NCI-H2227 treated with DMSO at 0.1 percent for 48 hours (cell line): ENCODE measurements at places on chromosomes 6 and 20.
A peak's percentile ranks its signal among the peaks of the same experiment; 100 is the strongest.

- peak; percentile 95 for DNase-seq
These were observed 4.2 kb downstream of the RIMS4 start for GRCh38 chr20:44805979-44806620.

DNA sequence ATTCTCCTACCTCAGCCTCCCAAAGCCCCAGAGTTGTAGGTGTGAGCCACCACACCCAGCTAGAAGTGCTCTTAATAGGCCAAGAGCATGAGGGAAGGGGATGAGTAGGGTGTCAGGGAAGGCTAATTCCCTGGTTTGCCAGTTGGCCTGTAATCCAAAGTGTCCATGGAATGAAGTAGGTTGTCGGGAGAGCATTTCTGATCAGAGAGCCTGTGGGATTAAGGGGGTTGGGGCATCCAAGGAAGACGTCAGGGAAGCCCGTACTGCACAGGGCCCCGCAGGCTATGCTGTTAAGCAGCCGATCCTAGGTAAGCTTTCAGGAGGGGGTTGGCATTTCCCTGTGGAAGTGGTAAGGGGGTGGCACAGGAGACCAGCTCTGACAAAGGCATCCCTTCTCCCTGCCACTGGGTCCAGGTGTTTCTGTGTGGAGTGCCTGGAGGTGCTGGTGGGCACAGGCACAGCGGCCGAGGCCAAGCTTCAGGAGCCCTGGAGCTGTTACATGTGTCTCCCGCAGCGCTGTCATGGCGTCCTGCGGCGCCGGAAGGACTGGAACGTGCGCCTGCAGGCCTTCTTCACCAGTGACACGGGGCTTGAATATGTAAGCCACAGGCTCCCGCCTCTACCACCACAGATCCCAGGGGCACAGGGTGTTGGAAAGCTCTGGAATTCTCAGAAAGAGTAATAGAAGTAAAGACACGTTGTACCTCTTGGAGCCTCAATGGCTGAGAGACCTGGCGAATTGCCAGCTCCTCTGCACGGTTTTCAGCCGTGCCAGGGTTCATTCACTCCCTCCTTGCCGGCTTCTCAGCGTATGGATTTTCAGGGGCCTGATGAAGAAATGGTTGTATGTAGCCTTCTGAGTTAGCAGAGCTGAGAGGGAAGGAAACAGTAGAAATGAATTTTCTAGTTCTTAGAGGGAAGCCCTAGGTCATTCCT is 21.4 kb upstream of the MAPRE1 start:
- DNase-seq: no peak

DNA sequence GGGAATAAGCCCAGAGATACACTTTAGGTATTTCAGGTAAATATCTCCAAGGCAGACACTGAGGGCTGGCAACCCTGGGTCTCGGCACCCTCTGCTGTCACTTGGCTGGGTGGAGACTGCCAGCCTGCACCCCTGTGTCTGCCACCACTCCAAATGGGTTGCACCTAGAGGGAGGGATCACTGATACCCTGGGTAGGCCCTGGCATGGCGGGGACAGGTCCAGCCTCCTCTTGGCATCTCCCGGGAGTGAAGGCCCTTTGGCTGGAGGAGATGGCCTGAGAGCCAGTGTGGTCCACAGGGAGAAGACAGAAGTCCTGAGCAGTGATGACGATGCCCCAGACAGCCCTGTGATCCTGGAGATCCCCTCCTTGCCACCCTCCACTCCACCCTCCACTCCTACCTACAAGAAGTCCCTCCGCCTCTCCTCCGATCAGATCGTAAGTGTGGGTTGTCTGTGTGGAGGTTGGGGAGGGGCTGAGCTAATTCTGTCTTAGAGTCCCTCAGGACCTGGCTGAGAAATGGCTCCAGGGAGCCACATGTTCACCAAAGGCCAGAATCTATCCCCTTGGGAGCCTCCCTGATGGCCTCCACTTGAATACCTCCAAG is 10.9 kb downstream of the EMILIN3 start:
- DNase-seq: no peak

- DNase-seq: no peak
These were observed 40.8 kb upstream of the FOXP4 start for GRCh38 chr6:41505122-41506049.

DNA sequence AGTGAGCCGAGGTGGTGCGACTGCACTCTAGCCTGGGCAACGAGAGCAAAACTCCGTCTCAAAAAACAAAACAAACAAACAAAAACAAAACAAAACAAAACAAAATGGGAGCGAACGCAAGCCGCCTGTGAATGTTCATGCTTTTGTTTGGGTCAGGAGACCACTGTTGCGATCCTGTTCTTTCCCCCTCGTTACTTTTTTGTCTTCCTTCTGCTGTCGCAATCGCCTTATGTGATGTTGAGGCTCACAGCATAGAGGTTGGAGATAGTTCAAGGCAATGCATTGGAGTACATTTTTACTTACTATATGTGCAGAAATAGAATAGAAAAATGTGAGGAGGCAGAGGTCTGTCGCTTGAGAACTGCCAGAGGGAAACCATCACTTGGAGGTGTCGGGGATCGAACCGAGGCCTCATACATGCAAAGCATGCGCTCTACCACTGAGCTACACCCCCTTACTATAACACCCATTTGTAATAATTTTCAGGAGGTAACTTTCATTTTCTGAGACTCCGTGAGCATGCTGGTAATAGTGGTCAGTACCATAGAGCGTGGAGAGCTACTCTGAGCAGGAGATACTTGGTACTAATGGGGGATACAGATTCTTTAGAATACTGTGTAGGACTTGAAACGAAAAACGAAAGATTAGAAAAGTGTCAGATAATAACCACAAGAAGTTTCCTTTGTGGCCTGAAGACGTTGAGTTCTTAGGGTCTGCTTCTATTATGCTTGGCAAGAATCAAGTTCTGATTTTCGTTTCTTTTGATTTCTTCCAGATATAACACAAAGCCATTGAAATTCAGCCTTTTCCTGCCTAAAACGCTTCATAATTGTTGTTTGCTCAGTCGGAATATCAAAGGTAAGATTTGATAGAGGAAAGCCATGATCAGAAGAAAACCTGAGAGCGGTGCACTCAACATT is 121.1 kb downstream of the TRIM27 start:
- DNase-seq: peak; percentile 42

- DNase-seq: no peak
These were observed 45.9 kb upstream of the TULP1 start for GRCh38 chr6:35558571-35558970.

GRCh38 chr6:39892490-39893129 is 41.7 kb downstream of the MOCS1 start:
- DNase-seq: no peak

DNA sequence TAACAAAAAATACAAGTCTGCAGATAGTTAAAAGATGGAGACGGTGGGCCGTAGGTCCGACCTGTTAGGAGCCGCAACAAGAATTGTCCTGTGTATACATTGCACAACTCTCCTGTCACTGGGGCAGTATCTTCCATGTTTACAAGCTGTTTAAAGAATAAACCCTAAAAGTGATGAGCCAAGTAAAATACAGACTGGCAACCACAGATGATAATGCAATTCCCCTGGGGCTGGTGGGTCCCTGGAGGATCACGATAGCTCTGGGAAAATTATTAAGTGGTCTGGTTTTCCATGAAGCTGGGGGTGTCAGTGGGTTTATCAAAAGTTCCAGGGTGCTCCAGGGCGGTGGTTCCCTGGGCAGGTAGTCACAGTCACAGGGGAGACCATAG is 8.1 kb upstream of the FAM50B start:
- DNase-seq: no peak

GRCh38 chr6:14489445-14489844 is 371.9 kb downstream of the CD83 start:
- DNase-seq: no peak

- no peak for DNase-seq
These were observed 3.9 kb downstream of the ACSS2 start for GRCh38 chr20:34880215-34880850.

GRCh38 chr20:63709149-63709527 is 1.3 kb downstream of the ZGPAT start:
- DNase-seq: no peak

DNA sequence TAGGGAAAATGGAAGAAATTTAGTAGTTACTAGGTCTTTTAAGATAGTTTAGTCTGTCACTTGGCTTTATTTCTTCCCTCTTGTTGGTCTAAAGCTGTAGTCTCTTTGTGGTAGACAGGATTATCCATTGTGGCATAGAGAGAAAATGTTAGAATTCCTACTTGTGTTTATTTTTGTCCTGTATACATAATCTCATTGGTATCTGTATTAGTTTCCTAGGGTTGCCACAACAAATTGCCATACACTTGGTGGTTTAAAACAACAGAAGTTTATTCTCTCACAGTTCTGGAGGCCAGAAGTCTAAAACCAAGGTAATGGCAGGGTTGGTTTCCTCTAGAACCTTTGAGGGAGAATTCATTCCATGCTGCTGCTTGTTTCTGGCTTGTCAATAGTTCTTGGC is 119.4 kb downstream of the ZFAND3 start:
- no peak for DNase-seq

DNA sequence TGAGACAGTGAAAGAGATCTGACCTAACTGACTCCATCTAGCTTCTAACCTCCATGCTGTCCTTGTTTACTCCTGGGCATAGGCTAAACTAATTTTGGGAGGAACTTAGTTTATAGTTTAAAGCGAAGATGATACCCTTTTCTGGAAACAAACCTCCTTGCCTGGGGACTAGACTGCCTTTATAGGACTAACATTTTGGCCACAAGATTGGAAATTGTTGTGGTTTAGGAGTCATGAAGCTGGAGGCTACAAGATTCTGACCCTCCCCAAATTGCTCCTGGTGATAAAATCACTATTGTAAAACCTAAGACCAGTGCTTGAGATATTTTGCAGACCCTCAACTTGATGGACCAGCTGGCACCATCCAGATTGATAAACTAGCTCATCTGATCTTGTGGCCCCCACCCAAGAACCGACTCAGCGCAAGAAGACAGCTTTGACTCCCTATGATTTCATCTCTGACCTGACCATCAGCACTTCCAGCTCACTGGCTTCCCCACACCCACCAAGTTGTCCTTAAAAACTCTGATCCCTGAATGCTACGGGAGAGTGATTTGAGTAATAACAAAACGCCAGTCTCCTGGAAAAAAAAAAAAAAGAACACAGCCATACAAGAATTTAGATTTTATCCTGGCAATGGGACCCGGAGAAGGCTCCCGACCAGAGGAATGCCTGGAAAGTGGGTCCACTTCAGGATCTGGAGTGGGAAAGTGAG is 63.0 kb downstream of the ABHD12 start:
- no peak for DNase-seq

- no peak for DNase-seq
These were observed 76.2 kb downstream of the ATXN1 start for GRCh38 chr6:16684896-16685554.

DNA sequence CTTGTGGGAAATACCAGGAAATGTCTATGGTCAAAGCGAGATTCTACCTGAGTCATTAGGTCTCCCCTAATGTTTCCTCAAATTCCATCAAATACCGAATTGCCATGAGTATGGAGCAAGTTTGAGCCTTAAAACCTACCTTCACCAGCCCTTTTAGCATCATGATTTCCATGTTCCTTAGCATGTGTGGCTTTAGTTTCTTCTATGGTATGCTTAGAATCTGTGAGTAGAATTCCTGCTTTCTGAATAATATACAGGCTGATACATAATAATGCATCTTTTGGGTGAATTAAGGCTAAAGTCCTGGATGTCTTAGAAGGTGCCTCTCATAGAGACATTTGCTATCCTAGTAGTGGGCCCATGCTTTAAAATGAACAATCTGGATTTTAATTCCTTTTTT is 32.0 kb downstream of the TSPYL4 start:
- DNase-seq: no peak

GRCh38 chr6:45543298-45544235 is 165.8 kb upstream of the SUPT3H start:
- DNase-seq: no peak

DNA sequence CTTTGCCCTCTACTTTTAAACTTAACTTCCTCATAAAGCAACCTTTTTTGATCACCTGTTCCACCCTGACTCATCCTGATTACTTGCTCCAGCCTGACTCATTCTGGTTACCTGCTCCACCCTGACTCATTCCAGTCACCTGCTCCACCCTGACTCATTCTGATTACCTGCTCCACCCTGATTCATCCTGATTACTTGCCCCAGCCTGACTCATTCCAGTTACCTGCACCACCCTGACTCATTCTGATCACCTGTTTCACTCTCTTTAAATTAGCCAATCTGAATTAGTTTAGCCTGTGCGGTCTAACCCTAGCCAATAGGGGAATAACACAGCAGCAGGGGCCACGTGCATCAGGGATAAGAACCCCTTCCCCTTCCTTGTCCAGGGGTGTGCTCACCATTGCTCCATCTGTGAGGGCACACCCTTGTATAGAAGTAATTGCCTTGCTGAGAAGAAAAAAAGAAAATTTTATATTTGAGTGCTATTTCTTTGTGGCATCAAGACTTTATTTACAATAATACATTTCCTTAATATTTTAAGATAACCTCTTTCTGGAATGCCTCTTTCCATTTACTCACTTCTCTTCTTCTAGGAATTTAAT is 17.9 kb downstream of the HLA-G start:
- no peak for DNase-seq

DNA sequence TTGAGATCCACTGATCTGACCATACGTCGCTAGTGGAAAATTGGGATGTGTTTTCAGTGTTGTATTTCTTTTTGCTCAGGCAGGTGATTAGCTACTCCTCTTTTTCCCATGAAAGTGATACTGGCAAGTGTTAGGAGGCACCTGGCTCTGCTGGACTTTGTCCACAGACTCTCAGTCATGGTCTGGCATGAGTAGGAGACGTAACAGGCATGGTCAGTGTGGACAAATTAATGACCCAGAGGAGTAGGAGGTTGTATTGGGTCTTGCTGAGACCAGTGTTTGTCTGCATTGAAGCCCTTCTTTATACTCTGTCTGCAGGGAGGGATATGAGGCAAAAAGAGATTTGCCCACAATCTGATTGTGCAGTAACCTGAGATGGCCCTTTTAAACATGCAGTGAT is 178.7 kb downstream of the DTNBP1 start:
- DNase-seq: no peak

GRCh38 chr6:145147981-145148749 is 587.2 kb downstream of the EPM2A start:
- no peak for DNase-seq

DNA sequence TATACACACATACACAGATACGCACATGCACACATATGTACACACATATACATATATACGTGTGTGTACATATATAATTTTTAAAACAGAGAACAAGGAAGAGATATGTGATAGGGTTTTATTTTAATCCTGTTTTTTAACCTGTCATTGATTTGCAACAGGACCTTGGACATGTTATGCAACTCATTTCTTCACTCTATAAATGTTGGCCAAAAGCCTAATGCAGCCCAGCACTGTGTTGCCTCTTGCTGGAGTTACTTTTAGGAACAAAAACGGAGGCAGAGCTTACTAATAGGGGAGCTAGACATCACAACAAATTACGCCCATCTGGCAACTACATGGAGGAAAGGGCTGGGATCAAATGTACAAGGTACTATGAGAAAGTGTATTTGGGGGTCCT is 179.9 kb upstream of the TAB2 start:
- DNase-seq: no peak

- peak; percentile 1 for DNase-seq
These were observed 29.9 kb downstream of the FBXO5 start for GRCh38 chr6:152952866-152953509.

DNA sequence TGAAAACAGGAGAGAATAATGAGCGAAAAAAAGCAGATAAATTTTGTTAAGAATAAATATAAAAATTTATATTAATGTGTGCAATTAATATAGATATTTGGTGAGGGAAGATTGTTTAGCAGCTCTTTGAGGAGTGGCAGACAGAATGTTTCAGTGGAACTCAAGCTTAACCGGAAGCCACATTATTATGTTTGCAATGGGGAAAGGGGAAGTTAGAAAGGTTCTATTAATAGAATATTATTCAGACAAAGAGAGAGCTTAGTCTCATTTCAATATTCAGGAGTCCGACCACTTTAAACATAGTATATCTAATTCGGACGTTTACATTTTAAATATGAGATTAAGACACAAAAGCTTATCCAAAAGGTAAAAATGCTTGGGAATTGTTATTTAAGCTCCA is 81.6 kb upstream of the KHDRBS2 start:
- no peak for DNase-seq
